ENCODE measurements at places on chromosomes 1 and 21.
A peak's percentile ranks its signal among the peaks of the same experiment; 100 is the strongest.

DNA sequence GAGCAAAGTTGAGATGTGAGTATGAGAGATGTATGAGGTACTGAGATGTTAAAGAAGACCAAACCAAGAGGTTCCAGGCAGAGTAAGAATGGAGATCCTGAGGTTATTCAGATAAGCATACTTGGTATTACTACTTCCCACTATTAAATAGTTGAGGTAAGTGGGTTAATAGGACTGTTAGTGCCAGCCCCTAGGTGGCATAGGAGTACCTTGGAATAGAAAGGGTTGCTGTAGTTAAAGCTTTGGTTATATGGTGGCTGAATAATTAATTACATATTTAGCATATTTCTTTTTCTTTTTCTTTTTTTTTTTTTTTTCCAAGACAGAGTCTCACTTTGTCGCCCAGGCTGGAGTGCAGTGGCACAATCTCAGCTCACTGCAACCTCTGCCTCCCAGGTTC, 397.9 kb upstream of the TMPRSS15 start:
- no peak for DNase-seq

GRCh38 chr1:207747627-207748492, 4.0 kb upstream of the CD46 start:
- DNase-seq, result no peak

- DNase-seq, result no peak
Measured at GRCh38 chr1:112317140-112317539, 78.9 kb upstream of the CTTNBP2NL start.

DNA sequence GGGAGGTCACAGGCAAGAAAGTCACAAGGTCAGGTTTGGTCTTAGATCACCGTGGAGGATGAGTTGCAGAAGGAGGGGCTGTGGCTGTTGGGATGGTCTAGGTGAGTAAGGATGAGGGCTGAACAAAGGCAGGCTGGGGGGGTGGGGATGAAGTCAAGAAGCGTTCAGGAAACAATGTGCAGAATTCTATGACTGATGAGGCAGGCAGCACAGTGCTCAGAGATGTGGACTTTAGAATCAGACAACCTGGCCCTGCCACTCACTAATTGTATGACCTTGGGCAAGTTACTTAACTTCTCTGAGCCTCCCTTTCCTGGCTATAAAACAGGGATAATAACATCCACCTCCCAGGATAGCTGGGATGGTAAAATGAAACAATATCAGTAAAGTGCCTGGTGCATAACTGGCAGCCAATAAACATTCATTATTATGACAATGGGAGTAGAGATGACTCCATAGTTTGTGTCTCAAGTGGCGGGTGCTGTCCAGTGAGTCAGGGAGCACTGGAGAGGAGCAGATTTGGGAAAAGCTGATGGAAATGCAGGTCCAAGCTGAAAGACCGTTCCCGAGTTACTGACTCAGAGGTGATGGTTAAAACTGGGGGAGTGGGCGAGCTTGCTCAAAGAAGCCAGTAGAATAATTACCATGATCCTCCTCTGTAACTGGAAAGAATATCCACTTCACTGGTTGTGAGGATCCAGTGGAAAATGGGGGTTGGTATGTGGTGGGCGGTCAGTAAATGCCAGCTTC, 2.1 kb downstream of the TIE1 start:
- no peak for DNase-seq

- DNase-seq, result no peak
Measured at GRCh38 chr1:85153149-85153891, 47.5 kb downstream of the SYDE2 start.

- no peak for DNase-seq
Measured at GRCh38 chr1:235357485-235358373, 9.5 kb upstream of the TBCE start.

GRCh38 chr1:160338580-160338979, 4.5 kb downstream of the COPA start:
- no peak for DNase-seq

DNA sequence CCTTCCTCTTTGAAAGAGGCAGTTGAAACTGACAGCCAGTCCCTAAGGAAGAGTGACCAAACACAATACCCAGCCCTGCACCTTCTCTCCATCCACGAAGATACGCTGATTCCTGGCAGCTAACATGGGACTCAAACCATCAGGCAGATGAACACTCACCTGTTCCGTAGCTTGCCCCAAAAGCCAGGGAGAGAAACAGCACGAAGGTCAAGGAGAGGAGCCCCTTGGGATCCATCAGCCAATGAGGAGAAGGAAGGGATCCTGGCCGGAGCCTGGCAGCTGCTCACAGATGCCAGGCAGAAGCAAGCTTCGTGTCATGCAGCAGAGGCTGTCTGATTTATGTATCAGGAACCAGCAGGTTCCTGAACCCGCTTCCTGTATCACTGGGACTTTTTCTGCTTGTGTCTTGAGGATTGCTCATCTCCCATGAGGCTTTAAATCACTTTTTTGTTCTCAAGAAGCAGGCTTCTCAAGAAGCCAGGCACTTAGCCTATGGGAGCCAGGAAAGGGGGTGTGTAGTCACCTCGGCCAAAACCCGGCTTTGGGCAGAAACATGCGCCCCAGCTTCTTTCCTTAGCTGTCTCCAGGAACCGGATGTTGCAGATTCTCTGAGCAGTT, at the start of gene SLAMF1:
Gene SLAMF1 (minus strand): TSS at position 334 of the 618 bp plus-strand sequence. CDS start 99 bp downstream, at position 235.
- DNase-seq, result no peak

GRCh38 chr1:98921817-98922216, 82.8 kb downstream of the PLPPR5 start:
- no peak for DNase-seq

DNA sequence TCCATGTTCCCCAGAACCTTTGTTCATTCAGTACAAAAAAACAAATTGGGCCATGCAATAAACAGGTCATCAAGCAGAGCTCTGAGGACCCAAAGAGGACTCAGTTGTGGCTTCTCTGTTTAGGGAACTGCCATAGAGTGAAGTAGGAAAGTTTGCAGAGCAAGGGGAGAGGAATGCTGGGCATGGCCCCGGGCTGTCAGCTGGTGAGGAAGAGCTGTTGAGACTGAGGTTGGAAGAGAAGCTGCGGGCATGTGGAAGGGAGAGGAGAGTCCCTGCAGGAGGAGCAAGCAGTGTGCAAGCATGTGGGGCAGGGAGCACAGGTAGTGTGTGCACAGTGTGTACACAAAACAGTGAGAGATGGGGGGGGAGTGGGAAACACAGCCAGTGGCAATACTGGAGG, 71.8 kb downstream of the NTPCR start:
- DNase-seq, result no peak

DNA sequence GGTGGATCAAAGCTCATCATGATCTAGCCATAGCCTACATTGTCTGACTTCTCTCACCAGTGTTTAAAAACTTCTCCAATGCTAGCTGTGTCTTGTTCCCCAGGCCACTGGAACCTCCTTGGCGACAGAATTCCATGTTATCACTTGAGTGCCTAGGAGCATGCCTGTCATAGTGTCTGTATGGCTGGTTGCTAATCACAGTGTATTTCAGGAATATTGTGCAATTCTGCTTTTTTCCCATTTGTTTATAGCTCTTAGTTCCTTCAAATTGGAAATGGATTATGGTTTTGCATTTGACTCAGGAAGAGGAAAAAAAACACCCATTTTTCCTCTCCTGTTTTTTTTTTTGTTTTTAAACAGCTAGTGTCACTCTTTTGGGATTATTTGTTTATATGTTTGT, 25.5 kb downstream of the ROR1 start:
- DNase-seq, result peak; percentile 66

DNA sequence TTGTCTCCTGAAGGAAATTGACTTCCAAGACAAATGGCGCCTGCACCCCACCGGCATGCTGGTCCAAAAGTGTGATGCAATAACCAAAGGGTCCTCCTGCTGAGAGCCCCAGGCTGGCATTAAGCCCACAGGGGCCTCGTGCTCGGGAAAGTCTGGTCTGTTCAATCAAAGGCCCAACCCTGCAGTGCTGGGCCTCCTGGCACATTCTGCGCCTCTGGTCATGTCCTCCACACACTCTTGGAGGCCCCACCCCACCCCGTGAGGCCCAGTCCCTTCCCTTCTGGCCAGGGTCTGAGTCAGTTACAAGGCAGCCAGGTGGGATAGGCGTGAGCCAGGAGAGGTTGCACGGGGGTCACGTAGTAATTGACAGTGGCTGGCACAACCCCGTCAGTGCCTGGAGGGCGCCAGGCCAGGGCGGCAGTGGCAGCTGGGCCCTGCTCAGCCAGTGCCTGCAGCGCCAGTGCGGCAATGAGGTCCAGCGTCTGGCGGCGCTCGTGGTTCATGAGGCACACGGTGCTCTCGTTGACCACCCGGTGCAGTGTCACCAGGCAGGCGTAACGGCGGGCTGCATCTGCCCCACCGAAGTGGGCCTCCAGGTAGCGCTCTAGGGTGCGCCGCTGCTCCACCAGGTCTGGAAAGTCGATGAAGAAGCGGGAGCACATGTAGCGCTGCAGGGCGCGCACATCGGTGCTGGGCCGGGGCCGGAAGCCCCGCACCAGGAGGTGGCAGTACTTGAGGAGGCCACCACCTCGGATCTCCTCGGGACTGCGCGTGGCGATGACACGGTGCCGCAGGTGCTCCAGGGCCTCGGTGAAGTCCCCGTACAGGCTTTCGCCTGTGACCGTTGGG, 6.8 kb downstream of the TENT5B start:
- peak; percentile 45 for DNase-seq

GRCh38 chr1:30049748-30050296, 673.6 kb downstream of the MATN1 start:
- no peak for DNase-seq

- peak; percentile 97 for DNase-seq
Measured at GRCh38 chr1:183942933-183943693, 94.4 kb downstream of the COLGALT2 start.
